Activated T-helper 17 cell treated with anti-CD3 and anti-CD28 coated beads, Interleukin-2, amount 50 U/mL, for 72 hours (primary cell): ENCODE measurements at places on chromosomes 13 and 19. TPM values are rescaled to one million over a fixed set of nuclear protein-coding genes. Genes with fewer than 3 reads are reported as not detected.
A peak's percentile ranks its signal among the peaks of the same experiment; 100 is the strongest.

DNA sequence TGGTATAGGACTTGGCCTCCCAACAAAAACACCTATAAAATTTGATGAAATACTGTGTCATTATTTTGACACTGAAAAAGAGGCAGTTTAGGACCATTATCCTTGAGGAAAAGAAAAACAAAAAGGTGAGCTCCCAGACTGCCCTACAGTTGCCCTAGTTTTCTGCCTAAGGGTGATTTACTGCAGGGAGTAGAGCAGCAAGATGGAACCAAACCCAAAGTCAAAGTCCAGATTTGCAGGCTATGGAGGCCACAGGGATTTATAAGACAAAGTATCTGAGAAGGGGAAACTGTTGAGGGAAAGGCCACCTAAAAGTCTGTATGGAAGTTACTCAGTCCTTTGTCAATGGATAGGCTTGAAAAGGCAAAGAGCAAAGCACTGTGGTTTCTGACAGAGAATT is 112.4 kb upstream of the TRPC4 start:
- ATAC-seq = no peak

DNA sequence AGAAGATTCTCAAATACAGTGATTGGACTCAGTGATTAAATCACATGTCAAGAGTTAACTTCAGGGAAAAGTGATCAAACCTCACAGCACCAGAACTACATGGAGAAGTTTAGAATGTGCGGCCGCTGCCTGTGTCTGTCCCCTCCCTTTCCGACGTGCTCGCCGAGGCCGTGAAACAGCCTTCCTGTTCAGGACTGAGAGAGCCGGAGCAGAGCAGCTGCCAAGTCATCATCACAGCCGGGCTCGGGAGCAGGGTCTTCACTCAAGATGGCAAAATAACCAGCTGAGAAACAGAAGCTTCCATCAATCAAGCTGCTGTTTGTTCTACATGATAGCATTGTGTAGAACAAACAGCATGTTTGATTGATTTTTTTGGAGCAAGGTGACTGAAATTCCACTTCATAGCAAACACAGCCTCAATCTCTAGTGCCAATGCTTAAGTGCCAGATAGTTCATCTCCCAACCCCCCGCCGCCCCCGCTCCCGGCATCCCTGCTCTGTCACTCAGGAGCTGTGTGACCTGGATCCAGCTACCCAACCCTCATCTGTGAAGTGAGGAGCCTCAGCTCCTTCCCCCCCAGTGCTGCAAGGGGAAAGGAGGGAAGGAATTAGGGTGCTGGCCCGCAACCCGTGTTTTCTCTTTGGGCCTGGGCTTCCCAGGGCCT is 70.6 kb downstream of the HSPH1 start:
- no peak for ATAC-seq

The DACT3 gene
- total RNA-seq = 0.09 TPM

- no peak for ATAC-seq
These were observed 75.2 kb downstream of the TNFSF11 start for GRCh38 chr13:42649141-42649540.

DNA sequence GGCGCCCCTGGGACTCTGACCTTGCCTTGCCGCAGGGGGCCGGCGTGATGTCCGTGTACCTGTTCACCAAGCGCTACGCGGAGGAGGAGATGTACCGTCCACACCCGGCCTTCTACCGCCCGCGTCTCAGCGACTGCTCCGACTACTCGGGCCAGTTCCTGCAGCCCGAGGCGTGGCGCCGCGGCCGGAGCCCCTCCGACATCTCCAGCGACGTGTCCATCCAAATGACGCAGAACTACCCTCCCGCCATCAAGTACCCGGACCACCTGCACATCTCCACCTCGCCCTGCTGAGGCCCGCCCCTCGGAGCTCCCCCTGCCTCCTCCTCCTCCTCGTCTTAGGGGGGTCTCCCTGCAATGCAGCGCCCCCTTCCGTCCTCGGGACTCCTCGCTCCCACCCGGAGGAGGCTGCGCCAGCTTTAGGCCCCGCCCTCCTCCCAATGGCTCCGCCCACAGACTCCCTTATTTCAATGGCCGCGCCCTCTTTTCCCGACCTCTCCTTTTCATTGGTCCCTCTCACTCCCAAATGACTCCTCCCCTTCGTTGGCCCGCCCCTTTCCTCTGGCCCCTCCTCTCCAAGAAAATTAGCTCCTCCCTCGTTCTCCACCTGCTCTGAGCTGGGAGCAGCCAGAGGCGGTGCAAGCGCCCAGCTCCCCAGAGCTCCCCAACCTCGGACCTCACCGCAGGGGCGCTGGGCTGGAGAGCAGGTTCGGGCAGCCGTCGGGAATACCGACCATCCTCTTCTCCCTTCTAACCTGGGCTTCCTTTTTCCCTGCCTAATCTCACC is 20.5 kb upstream of the CACNG8 start:
- no peak for ATAC-seq

GRCh38 chr19:55673465-55673864 is 1.6 kb upstream of the EPN1 start:
- ATAC-seq = no peak

DNA sequence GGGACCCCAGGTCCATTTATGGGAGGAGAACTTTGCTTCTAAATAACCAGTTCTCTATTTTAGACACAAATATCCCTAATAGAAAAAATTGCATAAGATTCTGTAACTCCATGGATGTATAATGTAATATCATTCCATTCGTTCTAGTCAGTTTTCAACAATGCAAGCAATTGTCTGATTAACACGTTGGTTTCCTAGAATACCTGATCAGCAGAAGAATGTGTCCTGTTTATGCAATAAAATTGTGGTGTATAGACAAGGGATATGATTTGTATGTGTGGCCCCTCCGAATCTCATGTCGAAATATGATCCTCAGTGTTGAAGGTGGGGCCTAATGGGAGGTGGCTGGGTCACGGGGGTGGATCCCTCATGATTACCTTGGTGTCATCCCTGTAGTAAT is 62.1 kb downstream of the RUBCNL start:
- ATAC-seq = no peak

The WDR87 gene
- total RNA-seq = not detected

DNA sequence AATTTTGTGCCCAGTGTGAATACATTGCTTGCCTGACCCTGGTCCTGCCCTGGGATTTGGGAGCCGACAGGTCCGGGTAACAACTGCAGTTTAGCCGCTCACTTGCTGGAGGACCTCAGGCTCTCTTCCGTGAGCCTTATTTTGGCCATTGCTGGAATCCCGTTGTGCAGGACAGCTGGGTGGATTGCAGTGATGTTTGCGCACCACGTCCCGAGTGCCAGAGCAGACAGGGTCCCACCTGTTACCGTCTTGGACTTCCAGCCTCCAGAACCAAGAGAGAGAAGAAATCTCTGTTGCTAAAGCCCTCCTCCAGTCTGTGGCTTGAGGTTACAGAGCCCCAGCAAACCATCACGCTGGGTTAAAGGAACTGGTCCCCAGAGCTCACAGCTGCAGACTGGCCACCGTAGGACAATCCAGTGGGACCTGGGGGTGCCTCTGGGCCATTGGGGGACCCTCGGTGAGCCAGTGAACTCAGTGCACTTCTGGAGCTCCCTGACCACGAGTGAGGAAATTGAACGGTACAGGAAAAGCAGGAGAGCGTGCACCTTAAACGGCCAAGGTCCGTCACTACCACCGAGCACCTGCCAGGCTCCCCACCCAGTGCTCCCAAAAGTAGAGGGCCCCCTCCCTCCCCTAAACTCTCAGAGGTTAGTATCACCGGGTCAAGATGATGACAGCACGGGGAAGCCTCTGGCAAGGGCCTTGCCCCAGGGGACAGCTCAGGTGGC is 92.9 kb downstream of the GNG7 start:
- no peak for ATAC-seq

The CYP2F1 gene
- 0.28 TPM for total RNA-seq

- ATAC-seq = peak; percentile 17
These were observed 622 bp upstream of the FDX2 start for GRCh38 chr19:10316229-10317044.

The ZNF865 gene
- 13.2 TPM for total RNA-seq

DNA sequence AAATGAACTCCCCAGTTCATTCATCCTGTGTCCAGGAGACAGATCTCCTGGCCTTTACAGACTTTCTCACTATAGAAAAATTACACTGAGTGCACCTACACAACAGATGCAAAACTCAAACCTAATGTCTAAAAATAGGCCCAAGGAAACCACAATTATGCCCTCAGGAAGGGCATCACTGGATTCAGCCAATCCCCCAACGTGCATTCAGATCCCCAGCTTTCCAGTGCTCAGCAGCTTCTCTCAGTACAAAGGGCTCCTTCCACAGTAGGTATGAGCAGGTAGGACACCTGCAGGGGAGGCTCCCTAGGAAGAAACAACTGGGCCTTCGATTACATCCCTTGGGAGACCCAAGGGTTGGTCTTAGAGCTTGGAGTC is 2.1 kb downstream of the ZNF709 start:
- ATAC-seq = no peak

The LILRB1 gene
- total RNA-seq = not detected

DNA sequence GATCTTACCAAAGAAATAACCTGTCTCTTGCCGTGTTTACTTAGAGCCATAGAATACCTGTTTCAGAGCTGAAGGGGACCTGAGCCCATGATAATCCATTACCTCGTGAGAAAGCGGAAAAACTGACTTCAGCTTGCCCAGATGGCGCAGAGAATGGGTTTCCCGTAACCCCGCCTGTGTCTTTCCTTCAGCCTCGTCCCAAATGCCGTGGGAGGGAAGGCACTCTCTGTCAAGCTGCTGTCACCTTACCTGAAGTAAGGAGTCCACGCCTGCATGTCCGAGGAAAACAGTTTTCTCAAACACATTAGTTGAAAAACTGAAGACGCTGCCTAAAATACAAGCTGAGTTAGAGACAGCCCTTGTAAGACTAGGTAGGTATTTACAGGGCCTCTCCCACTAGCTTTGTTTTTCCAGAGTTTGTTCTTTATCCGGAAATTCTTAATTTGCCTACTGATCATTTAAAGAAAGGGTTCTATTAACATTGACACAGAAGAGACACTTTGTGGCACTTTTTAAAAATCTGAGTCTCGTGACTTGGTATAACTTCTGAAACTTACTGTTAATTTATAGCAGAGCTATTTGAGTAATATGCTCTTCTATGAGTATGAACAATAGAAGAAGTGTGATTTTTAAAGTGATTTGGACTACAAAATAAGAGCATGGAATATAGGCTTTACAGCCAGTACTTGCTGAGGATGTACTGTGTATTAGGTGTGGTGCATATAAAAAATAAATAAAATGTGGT is 1.3 kb upstream of the INTS6 start:
- peak; percentile 4 for ATAC-seq

DNA sequence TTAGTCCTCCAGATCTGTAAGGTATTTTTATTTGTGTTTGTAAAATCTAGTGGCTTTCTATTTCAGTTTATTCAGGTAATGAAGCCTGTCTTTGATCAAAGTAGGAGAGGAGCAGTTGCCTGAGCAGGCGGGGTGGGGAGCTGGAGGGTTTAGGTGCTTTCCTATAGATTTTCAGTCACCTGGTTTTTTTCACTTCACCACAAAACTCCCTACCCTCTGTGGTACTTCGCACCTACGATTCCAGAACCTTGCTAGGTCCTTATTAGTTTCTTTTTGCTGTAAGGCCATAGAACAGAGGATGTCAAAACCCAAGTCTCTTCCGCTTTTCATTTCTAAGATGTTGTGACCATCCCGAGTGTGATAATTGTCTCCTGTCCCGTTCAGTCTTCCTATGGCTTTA is 26.6 kb downstream of the SLAIN1 start:
- peak; percentile 69 for ATAC-seq

DNA sequence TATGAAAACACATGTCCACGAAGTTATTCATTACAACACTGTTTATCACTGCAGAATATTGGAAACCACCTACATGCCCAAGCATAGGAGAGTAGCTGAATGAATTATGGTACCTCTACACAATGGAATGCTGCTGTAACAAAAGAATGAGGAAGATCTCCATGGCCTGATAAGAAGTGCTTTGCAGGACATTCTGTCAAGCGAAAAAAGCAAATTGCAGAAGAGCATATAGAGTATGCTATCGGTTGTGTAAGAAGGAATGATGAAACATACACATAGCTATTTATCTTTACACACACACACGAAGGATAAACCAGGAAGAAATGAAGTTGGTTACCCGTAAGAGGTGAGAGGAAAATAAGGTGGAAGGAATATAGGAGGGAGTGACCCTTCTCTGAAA is 37.5 kb upstream of the CEACAM20 start:
- ATAC-seq = no peak

DNA sequence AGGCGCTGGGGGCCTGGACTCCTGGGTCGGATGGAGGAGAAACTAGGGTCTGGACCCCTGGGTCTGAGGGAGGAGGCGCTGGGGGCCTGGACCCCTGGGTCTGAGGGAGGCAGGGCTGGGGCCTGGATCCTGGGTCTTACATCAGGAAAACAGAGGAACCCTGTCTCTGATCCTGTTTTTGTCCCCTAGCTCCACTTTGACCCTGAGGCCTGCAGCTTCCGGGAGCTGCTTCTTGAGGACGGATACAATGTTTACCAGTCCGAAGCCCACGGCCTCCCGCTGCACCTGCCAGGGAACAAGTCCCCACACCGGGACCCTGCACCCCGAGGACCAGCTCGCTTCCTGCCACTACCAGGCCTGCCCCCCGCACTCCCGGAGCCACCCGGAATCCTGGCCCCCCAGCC is 2.4 kb downstream of the FGF21 start:
- no peak for ATAC-seq

The POLR2I gene
- total RNA-seq = 32.4 TPM

GRCh38 chr19:13652810-13653590 is 111.3 kb upstream of the MRI1 start:
- peak; percentile 38 for ATAC-seq

DNA sequence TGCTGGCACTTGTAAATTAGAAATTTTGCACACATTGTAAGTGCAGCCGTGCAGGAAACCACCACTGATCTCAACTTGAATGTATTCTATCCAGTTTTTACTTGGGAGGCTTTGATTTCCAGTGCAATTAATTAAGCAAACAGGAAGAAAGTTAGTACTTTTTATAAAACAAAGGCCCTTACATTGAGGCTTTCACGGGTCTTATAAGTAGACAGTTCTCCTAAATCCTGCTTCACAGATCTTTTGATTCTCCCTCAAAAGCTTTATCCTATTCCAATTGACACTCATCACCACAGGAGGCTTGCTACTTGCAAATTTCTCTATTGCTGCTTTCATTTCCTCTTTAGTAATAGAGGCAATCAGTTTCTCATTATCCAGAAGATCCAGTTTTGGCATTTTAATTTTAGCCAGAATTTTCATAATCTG is 90.1 kb downstream of the ERCC5 start:
- ATAC-seq = no peak

- no peak for ATAC-seq
These were observed 9.6 kb downstream of the GRAMD1A start for GRCh38 chr19:35009424-35010415.

GRCh38 chr13:40963927-40964326 is 55.2 kb downstream of the ELF1 start:
- ATAC-seq = peak; percentile 84

DNA sequence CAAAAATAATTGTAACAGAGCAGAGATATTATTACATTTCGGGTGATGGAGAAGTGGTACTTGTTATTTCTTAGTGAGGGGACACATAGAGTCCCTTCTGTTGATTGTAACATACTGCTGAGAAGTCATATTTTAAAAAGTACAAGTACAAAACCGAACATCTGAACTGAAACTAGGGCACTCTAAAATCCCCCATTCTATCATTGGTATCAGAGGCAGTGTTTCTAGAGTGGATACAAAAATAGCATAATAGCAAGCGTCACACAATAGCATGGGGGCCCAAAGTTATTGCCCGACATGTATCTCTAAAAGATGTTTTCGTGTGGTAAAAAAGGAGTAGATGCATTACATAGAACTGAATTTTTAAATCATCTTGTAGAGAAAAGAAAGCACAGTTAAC is 502.1 kb upstream of the SLC10A2 start:
- ATAC-seq = no peak

- ATAC-seq = no peak
These were observed 734 bp upstream of the SERTAD3 start for GRCh38 chr19:40444825-40445312.

- no peak for ATAC-seq
These were observed 1.1 kb downstream of the SHANK1 start for GRCh38 chr19:50718255-50719118.

The ONECUT3 gene
- not detected for total RNA-seq
